Stimulated activated CD8-positive, alpha-beta memory T cell treated with anti-CD3 and anti-CD28 coated beads, Interleukin-15, amount 100 ng/mL, for 24 hours (primary cell): ENCODE measurements at places on chromosomes 5 and 9.
A peak's percentile ranks its signal among the peaks of the same experiment; 100 is the strongest.

GRCh38 chr9:100111235-100111634 is 12.2 kb downstream of the INVS start:
- no peak for DNase-seq

- DNase-seq = no peak
Observed at GRCh38 chr5:124514956-124515355, 231.5 kb downstream of the ZNF608 start.

DNA sequence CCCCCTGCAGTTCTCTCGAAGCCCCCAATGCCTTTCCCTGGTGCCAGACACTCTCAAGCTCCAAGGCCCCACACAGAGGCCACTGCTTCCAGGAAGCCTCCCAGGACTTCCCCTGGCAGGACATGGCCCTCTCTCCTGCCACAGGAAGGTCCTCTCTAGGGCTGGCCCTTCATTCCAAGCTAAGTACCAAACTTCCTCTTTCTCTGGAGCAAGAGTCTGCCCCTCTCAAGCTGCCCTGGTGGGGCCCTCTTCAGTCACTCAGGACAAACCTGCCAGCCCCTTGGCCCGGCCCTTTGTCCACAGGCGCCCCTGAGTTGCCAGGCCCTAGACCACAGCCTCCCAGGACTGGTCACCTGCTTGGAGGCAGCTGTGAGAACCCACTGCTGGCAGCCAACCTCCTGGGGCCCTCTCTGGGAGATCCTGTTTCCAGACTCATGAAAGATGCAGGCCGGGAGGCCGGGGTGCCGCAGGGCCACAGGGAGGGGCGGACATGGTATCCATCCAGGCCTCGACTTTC is 6.6 kb downstream of the NINJ1 start:
- no peak for DNase-seq

GRCh38 chr5:77339337-77339890 is 128.9 kb downstream of the PDE8B start:
- DNase-seq = no peak

DNA sequence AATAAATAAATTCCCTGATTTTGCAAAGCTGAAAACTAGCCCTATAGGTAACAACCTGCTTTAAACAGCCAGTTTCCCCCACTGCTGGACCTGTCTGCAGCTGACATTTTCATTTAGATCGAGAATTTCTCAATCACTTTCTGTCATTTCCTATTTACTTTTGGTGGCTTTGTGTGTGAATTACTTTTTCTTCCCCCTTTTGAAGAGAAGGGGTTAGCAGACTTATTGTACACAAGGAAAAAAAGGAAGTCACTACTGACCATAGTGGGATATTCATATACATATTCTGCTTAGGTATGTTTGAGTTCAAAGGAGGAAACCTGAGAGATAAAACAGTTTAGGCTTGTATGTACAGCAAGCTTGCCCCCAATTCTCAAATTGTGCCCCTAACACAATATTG is 27.0 kb upstream of the IFNB1 start:
- DNase-seq = no peak

DNA sequence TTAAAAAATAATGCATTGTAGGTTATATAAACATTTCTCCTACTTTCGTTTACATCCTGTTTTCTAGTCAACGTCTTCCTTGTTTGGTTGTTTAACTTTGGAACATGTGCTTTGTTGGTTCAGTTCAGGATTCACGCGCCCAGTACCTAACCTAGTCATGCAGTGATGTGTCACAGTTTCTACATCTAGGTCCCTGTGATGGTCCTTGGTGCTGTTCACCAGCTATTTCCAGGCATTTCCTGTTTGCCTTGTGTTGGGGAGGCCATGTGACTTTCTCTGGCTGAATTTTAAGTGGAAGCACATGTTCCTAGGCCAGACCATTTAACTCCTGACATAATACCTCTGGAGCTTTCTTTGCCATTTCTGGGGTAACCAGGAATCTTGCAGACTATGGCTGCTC is 292.3 kb downstream of the SMARCA2 start:
- DNase-seq = no peak

GRCh38 chr9:134502809-134503211 is 138.8 kb upstream of the COL5A1 start:
- no peak for DNase-seq

GRCh38 chr5:1524799-1525623 is 1.3 kb upstream of the LPCAT1 start:
- DNase-seq = no peak

- no peak for DNase-seq
Observed at GRCh38 chr5:52725065-52725746, 62.5 kb upstream of the ITGA1 start.

- no peak for DNase-seq
Observed at GRCh38 chr9:98989036-98990000, 45.6 kb downstream of the COL15A1 start.

GRCh38 chr5:73687357-73687756 is 61.4 kb downstream of the ARHGEF28 start:
- DNase-seq = no peak

- DNase-seq = no peak
Observed at GRCh38 chr9:3398232-3398648, 127.6 kb downstream of the RFX3 start.

DNA sequence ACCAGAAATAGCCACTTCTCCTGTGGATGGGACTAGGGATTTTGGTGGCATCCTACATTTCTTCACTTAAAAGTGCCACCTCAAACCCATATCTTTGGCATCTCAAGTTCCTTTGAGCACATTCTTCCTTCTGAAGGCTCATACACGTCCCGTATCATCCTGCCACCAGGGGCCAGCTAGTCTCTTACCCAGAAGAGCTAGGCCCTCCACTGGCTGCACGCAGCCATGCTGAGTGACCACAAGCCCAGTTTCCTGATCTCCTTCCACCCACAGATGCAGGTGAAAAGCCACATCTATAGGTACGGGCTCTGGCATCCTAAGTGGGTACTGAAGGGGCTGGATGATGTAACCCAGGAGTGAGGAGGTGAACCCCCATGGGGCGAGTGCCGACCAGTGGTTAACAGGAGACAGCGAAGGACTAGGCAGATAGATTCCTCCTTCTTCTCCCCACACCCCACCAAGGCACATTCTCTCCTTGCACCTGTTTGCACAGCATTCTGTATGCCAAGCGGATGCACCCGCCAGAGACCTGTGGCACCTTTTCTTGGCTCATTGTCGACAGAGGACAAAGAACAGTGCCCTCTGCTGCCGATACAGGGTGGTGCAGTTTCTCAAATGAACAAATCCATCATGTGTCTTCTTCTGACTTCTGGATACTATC is 14.4 kb upstream of the SCGB3A1 start:
- peak; percentile 40 for DNase-seq

GRCh38 chr5:81188962-81189361 is 44.2 kb upstream of the CKMT2 start:
- no peak for DNase-seq

DNA sequence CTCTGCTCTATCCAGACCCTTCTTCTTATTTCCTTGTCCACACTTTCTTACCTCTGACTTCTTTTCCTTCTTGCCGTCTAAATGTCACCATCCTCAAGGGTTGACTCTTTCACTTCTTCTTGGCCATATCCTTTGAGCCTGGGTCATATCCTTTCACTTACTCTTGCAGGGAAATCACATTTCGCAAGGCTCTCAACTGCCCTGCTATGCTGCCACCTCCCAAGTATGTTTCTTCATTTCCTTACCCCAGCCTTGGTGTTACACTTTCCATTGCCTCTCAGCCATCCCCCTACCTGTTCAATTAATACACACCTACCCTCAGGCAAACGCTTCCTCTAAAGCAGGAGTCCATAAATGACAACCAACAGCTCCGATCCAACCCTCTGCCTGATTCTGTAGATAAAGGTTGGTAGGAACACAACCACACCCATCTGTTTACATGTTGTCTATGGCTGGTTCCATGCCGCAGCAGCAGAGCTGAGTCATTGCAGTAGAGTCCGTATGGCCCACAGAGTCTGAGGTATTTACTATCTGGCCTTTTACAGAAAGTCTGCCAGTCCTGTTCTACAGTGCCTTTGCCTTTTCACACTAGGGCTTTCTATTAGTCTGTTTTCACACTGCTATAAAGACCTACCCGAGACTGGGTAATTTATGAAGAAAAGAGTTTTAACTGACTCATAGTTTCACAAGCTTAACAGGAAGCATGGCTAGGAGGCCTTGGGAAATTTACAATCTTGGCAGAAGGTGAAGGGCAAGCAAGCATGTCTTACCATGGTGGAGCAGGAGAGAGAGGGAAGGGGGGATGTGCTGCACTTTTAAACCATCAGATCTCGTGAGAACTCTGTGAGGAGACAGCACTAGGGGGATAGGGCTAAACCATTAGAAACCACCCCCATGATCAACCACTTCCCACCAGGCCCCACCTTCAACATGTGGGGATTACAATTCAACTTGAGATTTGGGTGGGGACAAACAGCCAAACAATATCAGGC is 97.9 kb downstream of the SV2C start:
- no peak for DNase-seq

DNA sequence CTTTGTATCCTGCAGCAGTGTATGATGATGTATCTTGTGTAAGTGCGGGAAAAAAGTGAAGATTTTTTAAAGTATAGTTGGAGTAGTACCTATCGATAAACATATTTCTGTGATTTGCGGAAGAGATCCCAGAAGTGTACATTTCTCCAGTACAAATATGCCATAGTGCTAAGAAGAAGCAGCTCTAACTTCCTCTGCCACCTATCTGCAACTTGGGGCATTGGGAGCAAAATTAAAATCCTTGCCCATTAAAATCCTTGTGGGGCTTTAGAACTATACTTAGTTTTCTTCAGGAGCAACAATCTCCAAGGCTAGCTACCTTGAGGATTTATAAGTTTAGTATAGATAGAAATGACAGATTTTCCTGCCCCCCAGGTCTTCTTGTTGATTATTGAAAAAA is 123.7 kb downstream of the VCAN start:
- no peak for DNase-seq

GRCh38 chr5:133256276-133256675 is 204.5 kb downstream of the HSPA4 start:
- no peak for DNase-seq

GRCh38 chr5:171659896-171660295 is 125.7 kb upstream of the SMIM23 start:
- DNase-seq = no peak

DNA sequence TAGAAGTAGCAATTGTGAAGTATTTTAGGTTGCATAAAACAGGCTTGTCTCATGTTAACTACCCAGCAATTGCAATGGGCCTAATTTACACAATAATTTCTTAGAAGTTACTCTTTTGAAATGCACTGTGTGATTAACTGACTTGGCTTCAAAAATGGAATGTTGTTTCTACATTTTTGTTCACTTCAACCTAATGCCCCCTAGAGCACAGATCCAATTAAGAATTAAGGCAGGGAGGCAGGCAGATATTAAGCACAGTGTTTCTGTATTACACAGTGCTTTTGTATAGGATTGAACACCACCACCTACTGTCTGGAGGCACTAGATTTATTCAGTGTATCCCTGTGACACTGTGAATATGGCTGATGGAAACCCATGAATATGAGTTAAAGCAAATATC is 302.1 kb downstream of the FBXL17 start:
- DNase-seq = no peak

GRCh38 chr9:93458712-93459111 is 5.3 kb upstream of the FAM120AOS start:
- DNase-seq = no peak

DNA sequence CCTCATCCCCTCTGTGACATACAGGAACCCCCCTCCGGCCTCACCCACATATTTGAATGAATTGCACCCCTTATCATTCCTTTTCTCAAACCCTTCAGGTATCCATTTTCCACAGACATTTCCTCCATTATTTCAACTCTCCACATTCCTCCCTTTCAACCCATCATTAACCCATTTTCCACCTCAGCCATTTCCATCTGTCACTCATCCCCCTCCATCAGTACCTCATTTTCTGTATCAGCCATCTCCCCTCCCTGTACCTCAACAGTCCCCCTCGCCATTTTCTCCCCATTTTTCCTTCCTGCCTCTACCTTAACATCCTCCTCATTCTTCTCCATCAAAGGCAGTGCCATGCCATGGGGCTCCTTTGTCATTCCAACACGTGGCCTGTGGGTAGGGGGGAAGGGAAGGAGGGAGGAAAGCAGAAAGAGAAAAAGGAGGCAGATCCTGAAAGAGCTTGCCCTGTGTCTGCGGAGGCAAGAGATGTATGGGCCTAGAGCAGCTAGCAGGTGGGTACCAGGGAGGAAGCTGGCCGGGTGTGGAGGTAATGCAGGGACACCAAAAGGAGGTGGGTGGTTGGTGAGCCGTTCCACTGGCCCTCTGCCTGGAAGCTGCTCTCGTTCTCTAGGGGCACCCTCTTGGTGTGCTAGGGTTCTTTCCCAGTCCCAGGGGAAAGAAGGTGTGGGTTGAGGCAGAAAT is 1.5 kb downstream of the DNAJB5 start:
- no peak for DNase-seq

- no peak for DNase-seq
Observed at GRCh38 chr9:86099701-86100364, 475 bp upstream of the GOLM1 start.

DNA sequence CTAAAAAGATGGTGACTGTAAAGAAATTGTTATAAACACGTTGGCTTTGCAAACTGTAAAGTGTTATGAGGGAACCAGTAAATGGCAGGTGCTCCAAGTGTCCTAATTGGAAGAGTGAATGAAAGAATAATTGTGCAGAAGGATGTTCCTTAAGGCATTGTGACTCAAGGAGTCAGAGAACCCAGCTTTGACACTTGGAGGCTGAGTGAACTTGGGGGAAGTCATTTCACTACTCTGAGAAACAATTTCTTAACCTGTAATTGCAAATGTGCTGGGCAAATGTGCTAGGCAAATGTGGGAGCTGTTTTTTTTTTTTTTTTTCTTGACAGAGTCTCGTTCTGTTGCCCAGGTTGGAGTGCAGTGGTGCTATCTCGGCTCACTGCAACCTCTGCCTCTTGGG is 84.0 kb upstream of the TNFSF8 start:
- DNase-seq = no peak

- no peak for DNase-seq
Observed at GRCh38 chr5:139301808-139302499, 8.4 kb downstream of the MATR3 start.

GRCh38 chr9:132591751-132592314 is 9.4 kb downstream of the BARHL1 start:
- DNase-seq = no peak
